ENCODE measurements at places on chromosomes 6 and 20. TPM values are rescaled to one million over a fixed set of nuclear protein-coding genes. Genes with fewer than 3 reads are reported as not detected.

DNA sequence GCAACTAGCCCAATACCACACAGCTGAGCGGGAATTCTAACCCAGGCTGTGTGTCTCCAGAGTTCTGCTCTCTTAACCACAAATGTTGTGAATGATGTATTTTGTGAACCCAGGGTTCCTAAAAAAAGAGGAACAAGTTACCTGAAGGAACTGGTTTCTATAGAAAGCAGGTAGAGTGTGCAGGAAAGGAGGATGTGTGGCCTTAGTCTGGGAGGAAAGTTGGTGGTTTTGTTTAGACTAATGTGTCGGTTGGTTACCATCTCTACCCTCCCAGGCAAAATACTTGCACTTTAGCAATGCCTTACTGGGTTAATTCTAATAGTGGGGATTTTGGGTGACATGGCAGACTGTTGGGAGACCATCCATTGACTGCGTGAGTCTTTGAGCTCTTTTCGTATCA lies 143.3 kb downstream of the SCP2D1 start:
- DNase-seq = no peak

DNA sequence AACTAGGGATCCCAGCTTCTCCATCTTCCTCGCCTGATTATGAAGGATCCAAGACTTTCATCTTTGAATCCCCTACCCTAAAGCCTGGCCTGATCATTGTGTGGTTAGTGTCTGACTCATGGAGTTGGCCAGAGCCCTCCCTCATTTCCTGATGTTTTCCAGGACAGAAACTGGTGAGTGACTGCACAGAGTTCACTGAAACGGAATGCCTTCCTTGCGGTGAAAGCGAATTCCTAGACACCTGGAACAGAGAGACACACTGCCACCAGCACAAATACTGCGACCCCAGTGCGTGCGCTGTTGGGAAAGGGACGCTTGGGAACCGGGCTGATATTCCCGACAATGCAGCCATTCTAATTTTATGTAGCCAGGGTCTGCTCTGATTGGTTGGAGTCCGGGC lies 4.0 kb downstream of the CD40 start:
- peak; percentile 40 for DNase-seq

DNA sequence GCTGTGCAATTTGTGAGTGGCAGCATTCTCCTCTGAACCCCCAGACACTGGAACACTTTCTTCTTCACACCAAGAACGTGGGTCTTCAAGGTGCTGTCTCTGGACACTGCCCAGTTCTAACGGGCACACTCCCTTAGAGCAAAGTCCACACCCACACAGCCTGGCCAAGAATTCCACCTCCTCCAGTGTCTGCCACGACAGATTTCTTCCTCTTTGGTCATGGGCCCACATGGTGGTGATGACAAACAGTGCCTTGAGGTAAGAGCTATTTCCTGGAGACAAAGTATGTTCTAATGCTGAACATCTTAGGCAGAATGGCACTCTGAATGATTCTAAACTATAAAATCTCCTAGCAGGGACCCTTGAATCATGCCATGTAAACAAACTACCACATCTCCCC lies 25.5 kb upstream of the SSTR4 start:
- DNase-seq = no peak

- DNase-seq = no peak
These were observed 266.0 kb upstream of the CITED2 start for GRCh38 chr6:139640448-139640847.

DNA sequence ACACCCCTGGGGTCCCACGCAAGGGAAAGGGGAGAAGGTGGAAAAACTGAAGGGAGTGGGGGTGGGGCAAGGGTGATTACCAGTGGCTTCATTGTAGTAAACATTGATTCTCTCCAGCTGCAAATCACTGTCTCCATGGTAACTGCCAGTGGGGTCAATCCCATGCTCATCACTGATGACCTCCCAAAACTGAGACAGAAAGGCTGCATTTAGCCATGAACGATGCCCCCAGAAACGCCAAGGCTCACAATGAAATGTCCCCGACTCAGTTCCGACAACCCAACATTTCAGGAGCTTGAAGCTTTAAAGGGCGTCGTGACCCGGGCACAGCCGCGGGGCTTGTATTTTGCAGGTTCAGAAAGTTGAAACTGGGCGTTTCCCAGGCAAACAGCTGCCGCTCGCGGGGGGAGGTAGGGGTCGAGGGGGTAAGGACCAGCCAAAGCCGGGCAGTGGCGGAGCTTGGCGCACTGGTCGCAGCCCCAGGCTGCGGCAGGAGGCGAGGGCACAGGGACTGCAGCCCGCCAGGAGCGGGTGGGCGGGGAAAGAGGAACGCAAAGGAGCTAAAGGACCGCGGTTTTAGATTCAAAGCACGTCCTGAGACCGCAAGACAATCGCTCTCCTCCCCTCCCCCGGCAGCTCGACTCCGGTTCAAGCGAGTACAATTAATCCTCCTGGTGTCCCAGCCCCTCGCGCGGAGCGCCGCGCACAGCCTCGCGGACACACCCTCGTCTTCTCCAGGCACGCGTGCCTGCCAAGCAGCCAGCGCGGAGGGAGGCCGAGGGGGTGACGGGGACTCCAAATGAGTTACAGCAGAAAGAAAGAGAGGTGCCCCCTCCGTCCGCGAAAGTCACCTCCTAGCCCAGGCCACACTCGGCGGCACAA lies 731 bp downstream of the TUBB2B start:
- no peak for DNase-seq

LAMA2 gene
- 2.7 TPM for total RNA-seq

Data from epithelial cell of proximal tubule (primary cell).